ENCODE measurements at places on chromosomes 7 and 10.

DNA sequence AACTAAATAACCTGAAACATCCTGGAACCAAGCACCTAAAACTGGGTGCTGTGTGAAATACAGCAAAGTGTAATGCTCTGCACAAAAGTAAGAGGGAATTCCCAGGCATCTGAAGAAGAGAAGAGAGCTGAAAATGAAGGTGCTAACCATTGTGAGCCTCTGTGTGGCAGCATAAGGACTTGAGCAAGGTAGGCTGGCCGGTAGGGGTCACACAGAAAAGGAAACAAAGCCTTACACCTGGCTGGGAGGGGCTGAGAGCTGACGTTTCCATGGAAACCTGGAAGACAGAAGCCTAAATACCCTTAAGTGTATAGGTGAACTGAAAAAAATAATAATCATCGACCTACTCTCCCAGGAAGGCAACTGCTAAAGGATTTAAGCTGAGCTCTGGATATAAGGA is 48.6 kb downstream of the CUL1 start:
- peak; percentile 1 for DNase-seq

DNA sequence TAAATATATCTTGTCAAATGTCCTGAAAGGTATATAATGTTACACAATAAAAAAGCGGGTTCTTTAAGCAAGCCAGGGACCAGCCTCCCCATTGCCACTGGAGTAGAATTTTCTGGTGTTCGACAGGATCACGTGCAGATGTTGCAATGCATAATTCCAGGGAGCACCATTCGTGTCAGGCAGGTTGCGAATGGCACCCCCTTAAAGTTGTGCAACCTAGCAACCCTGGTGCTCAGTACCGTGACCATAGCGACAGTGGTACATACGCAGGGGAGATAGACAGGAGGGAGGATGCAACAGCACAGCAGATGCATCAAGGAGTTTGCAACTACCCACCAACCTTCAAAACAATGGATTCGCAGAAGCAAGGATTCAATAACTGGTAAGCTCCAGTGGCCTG is 6.6 kb upstream of the BMPR1A start:
- DNase-seq: no peak

DNA sequence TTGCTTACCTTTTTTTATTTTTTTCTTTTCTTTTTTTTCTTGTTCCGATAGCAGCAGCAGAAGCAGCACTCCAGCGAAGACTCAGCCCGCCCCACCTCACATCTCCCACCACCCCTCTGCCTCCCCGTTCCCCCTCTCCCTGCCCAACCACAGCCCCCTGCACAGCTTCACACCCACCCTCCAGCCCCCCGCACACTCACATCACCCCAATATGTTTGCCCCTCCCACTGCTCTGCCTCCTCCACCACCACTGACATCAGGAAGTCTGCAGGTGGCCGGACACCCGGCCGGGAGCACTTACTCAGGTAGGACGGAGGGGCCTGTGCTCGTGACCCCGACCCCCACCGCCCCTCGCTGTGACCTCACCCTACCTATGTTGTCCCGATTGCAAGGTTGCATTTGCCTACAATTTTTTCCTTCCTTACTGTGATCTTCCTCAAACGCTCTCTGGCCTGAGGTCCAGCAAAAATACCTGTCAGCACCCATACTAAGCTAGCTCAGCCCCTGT is 367.2 kb upstream of the GALNT17 start:
- no peak for DNase-seq

- DNase-seq: no peak
These were observed 22.7 kb downstream of the AVPI1 start for GRCh38 chr10:97664282-97664850.

- DNase-seq: peak; percentile 80
These were observed 657 bp downstream of the CDNF start for GRCh38 chr10:14837003-14837756.

GRCh38 chr10:32326680-32327363 is 20.1 kb downstream of the EPC1 start:
- no peak for DNase-seq

DNA sequence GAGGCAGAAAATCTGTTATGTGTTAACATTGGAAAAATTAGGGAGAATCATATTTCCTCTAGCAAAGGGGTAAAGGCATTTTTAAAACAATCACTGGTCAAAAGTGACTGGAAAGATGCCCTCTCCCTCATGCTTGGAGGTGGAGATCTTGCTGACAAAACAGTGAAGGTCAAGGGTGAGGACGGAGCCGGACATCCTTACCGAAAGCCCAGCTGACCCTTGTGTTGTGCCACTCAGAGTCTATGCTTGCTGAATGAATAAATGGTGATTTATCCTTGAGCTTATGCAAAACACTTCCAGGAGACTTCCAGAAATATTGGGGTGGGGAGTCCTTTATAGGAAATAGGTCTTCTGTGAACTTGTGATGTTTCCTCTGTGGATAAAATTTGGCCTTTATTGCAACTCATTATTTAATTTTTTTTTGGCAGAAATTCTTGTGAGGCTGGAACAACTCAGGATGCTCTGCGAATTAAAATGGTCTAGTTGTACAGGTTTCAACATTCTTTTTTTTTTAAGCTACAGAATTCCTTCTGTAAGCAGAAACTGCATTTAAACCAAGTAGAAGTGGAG is 28.3 kb upstream of the ELMO1 start:
- no peak for DNase-seq

- no peak for DNase-seq
These were observed 30.3 kb upstream of the TPK1 start for GRCh38 chr7:144866189-144866588.

GRCh38 chr10:66811211-66811610 is 114.6 kb upstream of the LRRTM3 start:
- DNase-seq: no peak
